AG04449 (cell line): ENCODE measurements at places on chromosomes 11 and 22.

DNA sequence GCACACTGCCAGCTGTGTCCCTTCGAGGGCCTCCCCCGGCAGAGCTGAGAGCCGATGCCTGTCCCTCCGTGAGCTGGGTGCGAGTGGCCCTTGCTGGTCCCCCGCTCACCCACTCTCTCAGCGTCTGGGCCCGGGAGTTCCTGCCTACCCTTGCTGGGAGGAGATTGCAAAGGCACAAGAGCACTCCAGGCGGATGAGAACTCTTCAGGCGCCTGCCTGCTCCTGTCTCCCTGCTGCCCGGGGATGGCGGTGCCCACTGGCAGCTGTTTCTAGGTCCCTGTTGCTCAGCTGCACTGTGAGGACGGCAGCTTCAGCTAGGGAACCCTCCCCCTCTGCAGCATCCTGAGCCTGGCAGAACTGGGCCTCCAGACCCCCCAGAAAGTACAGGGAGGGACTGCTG is 61.1 kb downstream of the FLRT1 start:
- no peak for DNase-seq

GRCh38 chr11:125075900-125076317 is 12.8 kb downstream of the SLC37A2 start:
- no peak for DNase-seq

- no peak for DNase-seq
Observed at GRCh38 chr11:44623731-44624491, 58.4 kb downstream of the CD82 start.

GRCh38 chr11:14242187-14242586 is 116.8 kb downstream of the RRAS2 start:
- DNase-seq = no peak

DNA sequence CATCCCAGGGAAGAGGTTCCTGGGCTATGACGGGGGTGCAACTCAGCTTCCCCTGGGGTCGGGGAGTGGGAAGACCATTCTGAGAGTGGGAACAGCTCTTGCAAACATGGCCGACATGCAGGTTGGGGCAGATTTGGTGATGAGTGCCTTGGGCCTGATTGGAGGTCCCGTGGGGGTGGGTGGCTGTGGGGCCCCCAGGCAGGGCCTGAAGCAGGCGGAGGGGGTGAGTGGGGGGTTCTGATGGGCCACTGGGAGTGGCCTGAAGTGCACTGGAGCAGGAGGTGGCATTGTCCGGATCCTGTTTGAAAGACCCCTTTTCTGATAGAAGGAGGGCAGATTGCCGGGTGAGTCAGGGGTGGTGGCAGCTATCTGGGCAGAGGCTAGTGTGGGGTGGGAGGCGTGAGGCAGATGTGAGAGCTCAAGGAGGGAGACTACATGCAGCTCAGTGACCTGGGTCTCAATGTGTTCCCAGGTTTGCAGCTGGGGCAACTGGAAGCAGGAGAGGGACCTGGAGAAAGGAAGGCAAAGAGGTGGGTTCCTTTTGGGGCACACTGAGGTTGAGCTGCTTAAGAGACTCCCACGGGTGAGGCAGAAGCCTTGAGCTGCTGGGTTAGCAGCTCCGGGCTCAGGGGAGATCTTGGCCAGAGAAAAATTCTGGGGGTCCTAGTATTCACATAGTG is 15.1 kb downstream of the MYEOV start:
- DNase-seq = no peak
